Bronchial epithelial cell (primary cell): ENCODE measurements at places on chromosomes 11 and 22.

- no peak for DNase-seq
Observed at GRCh38 chr22:46366327-46366731, 30.8 kb downstream of the TRMU start.

- DNase-seq, result peak; percentile 72
Observed at GRCh38 chr11:57410287-57410686, 16.6 kb downstream of the SLC43A3 start.

DNA sequence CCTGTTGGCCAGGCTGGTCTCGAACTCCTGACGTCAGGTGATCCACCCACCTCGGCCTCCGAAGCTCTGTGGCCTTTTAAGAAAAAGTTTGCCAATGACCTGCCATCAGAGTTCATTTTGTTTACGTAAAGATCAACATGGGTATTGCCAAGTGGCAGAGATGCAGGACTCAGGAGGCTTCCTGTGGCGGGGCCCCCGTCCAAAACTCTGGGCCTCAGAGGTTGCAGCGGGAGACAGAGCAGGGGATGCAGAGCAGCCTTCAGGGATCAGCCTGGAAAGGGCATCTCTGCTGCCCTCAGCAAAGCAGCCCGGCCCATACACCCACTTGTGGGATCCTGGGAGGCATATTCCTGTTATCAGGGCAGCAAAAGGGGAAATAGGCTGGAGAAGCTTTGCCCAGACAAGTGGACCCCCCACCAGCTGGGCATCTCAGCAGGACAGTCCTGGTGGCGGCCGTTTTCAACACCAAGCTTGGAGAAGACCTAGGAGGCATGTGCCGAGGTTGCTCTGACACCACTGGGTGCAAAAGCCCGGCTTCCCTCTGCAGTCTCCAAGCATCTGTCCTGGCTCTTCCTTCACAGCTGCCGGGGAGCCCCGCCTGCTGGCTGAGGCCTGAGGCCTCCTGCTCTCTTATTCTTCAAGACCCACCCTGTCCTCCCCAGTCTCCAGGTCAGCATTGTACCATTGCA lies 1152.4 kb downstream of the BRD1 start:
- no peak for DNase-seq

- no peak for DNase-seq
Observed at GRCh38 chr22:44664149-44664548, 37.9 kb upstream of the PRR5 start.
